ENCODE measurements at places on chromosomes 4 and X.
A peak's percentile ranks its signal among the peaks of the same experiment; 100 is the strongest.

- DNase-seq: no peak
Observed at GRCh38 chr4:115323106-115323707, 209.8 kb upstream of the NDST4 start.

GRCh38 chr4:56050625-56051024, 101.9 kb downstream of the CEP135 start:
- no peak for DNase-seq

GRCh38 chr4:15396157-15396800, 31.6 kb upstream of the C1QTNF7 start:
- DNase-seq: peak; percentile 10

DNA sequence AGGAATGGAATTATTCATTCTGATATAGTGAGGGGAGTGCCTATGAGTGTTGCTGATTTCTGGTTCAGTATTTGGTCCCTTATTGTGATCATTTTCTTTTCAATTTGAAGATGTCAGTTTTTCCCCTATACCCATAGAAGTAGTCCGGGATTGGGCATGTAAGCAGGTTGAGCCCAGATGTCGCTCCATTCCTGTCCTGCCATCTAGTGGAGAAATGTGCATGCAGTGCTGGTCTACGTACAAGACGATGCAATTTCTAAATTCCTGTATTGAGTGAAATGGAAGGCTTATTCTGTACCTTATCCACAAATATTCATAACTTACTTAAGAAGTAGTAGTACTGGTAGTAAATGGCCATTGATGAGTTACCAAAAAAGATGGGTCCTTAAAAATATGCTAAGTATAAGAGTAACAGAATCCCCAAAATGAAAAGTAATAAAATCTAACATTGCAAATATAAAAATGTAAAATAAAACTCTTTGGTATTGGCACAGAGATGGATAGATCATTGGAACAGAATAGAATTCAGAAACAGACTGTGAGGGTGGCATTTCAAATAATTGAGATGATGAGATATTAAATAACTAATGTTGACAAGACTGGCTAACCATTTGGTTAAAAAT, 60.9 kb downstream of the UGT8 start:
- DNase-seq: peak; percentile 69

DNA sequence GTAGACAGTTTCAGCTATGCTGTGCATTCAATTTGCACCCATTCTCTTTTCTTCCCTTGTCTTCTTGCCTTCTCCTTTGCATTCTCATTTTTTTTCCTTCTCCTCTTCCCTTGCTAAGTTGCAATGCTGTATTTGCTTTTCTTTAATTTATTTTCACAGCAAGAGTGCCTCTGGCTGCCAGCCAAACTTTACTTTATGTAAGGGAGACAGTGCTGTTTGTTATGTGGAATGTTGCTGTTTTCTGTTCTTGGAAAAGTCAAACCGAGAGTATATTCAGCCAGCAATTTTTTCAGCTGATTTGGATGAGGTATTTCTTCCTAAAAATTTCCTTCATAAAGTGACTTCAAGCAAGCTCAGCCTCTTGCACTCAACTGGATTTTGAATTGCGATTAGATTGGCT, 1293.4 kb downstream of the ARAP2 start:
- no peak for DNase-seq

DNA sequence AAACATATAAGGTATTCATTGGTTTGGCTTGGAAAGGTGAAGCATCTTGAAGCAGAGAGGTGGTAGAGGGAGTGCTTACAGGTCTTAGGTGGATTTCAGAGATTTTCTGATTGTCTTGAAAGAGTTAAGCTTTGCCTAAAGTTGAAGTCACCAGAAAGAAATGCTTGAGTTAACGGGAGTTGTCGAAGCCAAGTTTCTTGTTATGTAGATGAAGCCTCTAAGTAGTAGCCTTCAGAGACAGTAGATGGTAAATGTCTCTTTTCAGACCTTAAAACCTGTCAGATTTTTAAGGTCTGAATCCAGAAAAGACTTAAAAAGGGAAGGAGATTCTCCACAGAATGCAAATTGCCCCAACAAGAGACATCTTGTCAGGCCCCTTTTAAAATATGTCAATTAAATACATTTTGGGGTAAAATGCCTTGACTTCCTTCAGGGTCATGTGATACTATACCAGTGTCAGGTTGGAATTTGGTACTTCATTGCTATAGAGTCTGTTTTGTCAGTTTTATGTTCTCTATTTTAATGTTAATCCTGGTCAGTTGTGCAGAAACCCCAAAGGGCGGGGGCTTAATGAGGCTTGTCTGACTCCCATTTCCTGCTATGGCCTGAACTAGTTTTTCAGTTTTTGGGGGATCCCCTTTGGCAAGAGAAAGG, 81.0 kb downstream of the PCDH18 start:
- no peak for DNase-seq

- no peak for DNase-seq
Observed at GRCh38 chr4:48898733-48899431, 7.7 kb downstream of the OCIAD2 start.
